Midbrain (tissue), 1 donor: ENCODE measurements at places on chromosomes 13 and 19.

DNA sequence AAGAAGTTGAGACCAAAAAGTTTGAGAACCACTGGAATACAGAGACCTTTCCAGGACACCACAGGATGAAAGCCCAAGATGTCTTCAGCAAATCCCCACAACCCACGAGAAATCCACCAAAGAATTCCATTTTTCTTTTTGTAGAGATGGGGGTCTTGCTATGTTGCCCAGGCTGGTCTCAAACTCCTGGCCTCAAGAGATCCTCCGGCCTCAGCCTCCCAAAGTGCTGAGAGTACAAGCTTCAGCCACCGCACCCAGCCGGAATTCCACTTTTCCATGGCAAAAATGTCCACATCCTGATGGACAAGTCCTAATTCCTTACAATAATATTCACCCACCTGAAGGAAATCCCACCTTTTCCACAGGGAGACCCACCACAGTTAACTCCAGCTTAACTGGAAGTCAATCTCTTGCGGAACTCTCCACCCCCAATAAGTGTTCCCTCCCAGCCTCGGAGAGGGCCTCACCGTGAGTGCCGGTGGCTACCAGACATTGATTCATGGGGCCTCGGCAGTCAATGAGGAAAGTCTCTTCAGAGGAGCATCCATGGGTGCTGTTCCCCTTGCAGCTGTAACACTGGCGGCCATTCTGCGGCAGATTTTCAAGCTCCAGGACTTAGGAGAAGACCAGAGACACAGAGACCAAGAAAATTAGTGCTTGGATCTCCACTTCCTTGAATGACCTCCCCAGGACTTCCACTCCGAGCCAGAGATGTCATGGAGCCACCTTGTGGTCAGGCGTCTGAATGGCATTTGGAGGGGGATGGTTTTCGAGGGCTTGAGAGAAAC, 12.3 kb upstream of the CADM4 start:
- DNase-seq, result peak; percentile 81

DNA sequence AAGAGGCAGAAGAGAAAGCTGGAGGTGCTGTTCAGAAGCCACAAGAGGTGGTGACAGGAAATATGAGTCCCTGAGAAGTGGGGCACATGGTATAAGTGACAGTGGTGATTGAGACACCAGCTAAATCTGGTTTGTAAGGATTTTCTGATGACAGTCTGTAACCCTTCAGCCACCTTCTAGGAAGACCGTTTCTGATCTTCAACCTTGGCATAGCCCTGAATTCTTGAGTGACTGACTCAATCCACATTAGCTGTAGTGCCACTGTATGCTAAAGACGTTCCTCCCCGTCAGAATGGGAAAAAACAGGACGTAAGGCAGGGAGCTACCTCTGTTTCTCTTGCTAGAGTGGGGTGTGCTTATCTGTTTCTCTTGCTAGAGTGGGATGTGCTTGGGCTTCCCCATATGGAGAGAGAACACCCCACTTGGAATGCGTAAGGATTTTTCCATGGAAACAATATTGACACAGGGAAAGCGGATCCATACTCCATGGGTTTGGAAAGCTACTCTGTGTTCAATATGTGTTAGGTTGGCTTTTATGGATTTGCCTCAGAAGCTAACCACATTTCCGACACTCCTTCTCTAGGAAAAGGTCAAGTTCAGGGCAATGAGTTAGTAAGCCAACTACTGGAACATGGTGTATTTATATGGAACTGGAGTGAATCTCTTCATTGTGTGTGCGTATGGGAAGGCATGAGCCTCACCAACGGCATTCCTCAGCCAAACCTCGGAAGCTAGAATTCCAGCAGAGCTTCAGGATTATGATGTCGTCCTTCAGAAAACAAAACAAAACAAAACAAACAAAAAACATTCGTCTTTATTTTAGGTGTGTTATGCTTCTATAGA, 948.8 kb upstream of the SLC10A2 start:
- no peak for DNase-seq

- no peak for DNase-seq
Observed at GRCh38 chr19:53992211-53992610, 774 bp downstream of the CACNG6 start.

DNA sequence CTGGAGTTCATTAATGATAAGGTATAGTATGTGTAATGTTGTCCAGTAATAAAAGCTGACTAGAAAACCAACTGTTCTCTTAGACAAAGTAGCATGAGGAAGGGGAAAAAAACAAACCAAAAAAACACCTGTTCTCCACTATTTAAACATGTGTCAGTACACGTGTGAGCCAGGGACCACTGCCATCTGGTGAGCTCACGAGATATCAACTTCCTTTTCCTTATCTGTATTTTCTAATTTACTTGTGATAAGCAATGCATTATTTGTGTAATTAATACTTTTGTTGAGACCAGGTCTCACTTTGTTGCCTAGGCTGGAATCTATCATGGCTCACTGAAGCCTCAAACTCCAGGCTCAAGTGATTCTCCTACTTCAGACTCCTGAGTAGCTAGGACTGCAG, 4.3 kb upstream of the SIX5 start:
- no peak for DNase-seq

GRCh38 chr19:12623361-12624031, 12.8 kb downstream of the ZNF791 start:
- no peak for DNase-seq

- DNase-seq, result no peak
Observed at GRCh38 chr13:60047918-60048317, 115.8 kb downstream of the DIAPH3 start.

- DNase-seq, result no peak
Observed at GRCh38 chr13:94950303-94950702, 238.0 kb upstream of the SOX21 start.

- DNase-seq, result peak; percentile 39
Observed at GRCh38 chr13:41054212-41054877, 7.0 kb upstream of the WBP4 start.

DNA sequence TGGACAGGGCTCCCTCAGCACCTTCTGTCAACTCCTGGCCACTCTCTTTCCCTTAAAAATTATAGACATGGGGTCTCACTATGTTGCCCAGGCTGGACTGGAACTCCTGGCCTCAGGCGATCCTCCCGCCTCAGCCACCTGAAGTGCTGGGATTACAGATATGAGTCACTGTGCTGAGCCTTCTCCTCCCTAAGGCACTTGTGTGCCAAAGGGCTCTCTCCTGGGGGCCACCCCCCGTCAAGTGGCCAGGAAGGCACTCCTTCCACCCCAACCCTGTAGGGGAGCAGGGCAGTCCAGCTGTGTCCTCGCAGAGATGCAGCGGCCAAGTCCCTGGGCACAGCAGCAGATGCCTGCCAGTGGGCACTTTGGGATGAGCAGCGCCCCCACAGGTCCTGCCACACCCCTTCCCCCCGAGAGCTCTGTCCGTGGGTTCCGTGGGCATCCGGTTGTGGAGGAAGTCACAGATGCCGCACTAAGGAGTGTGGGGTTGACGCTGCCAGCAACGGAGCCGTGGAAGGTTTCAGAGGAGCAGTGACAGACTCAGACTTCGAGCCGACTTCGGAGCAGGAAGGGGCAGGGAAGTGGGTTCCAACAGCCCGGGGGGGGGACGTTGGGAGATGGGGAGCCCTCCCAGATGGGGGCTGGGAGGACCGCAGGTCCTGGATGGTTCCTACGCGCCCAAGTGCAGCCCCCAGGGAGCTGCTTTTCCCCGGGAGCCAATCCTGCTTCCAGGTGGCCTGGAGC, 3.3 kb upstream of the UQCR11 start:
- no peak for DNase-seq

GRCh38 chr19:42204664-42205063, 12.8 kb downstream of the DEDD2 start:
- no peak for DNase-seq

- DNase-seq, result no peak
Observed at GRCh38 chr13:79392882-79393563, 13.0 kb downstream of the RBM26 start.

GRCh38 chr13:112967686-112968379, 1.2 kb upstream of the MCF2L start:
- DNase-seq, result no peak

- peak; percentile 9 for DNase-seq
Observed at GRCh38 chr13:76884186-76884906, 1.9 kb downstream of the KCTD12 start.

- DNase-seq, result no peak
Observed at GRCh38 chr13:22110368-22110767, 439.5 kb downstream of the FGF9 start.

DNA sequence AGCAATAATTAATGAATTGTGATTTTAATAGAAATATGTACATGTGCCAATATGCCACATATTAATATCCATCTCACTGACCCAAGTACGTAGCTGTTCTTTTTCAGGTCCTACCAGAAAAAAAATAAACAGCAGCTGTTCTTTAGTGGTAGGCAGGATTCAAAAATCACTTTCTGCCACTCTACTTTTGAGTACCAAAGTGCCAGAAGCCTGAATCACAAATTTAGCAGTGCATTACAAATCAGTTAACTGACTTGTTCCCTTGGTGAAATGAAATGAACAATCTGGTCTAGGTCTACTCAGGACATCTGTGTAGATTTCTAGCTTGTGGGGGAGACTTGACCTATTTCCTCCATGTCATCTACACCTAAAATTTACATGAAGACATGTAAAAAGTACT, 775.5 kb upstream of the GPC6 start:
- DNase-seq, result no peak

DNA sequence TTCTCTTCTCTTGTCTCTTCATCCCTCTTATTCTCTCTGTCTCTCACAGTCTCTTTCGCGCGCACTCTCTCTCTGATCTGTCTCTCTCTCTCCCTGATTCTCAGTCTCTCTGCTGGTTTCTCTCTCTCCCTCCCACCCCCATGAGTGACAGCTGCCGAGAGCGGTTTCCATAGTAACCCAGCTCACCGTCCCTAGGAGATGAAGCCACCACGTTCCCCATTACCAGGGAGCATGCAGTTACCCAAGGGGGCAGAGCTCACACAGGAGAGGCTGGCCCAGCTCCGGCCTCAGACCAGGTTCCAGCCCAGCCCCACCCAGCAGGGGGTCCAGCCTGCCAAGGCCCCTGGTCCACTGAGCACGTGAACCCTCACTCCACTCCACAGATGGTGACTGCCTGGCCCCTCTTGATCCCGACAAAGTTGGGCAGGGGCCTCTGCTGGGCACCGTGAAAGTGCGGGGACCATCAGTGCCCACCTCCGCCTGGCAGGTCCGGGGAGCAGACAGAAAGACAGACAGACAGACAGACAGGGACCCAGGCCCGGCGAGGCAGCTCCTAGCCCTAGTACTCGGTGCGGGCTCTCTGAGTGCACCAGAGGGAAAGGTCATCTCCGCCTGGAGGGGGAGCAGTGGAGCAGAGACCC, 50.6 kb downstream of the CELF5 start:
- no peak for DNase-seq

- no peak for DNase-seq
Observed at GRCh38 chr13:76687467-76687866, 198.7 kb downstream of the KCTD12 start.

GRCh38 chr13:74476365-74476764, 342.2 kb upstream of the KLF12 start:
- no peak for DNase-seq

DNA sequence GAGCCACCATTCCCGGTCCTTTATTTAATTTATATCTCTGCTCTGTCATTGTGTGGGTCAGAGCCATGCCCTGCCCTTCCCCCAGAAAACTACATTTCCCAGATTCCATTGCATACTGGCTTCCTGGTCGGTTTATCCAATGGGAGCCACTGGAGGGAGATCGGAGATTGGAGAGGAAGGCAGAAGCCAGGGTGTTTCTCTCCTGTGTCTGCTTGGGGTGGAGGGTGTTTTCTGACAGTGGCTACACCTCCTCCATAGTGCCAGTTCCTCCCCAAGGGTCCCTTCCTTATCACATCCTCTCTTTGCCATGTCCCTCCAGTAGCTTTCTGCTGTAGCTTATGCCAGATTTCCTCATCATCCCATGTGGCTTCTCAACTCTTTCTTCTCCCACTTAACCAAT, 19.0 kb downstream of the OLFM2 start:
- DNase-seq, result peak; percentile 38

DNA sequence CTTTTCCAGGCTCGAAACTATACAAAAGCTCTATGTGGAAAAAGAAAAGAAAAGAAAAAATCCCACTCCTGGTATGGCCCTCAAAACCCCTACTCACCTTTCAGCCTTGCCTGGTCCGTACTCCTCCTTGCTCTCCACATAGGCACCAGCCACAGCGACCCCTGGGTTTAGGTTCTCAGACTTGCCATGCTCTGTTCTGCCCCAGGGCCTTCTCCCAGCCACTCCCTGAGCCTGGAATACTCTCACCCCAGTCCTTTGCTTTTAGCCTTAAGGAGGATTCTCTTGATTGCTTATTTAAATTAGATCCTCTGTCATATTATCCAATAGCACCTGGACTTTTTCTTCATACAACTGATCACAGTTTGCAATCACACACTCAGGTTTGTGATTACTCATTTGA, 522.5 kb downstream of the DIAPH3 start:
- DNase-seq, result no peak

DNA sequence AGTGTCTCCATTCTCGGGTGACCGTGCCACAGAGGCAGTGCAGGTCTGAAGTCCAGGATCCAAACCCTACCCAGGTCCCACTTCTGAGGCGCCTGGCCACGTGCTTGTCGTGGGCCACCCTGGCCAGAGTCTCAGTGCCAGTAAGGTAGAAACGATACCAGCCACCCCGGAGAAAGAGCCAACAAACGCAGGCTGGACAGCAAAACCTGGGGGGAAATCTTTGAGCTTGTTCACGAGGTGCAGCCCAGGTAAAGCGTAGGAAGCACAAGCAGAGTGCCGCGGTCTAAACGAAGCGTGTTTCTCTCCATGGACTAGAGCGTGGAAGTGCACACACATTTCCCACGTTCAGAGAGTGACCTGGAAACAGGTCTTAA, 95.6 kb downstream of the ATP11A start:
- DNase-seq, result no peak

- no peak for DNase-seq
Observed at GRCh38 chr13:69496981-69497380, 610.6 kb upstream of the ATXN8OS start.

DNA sequence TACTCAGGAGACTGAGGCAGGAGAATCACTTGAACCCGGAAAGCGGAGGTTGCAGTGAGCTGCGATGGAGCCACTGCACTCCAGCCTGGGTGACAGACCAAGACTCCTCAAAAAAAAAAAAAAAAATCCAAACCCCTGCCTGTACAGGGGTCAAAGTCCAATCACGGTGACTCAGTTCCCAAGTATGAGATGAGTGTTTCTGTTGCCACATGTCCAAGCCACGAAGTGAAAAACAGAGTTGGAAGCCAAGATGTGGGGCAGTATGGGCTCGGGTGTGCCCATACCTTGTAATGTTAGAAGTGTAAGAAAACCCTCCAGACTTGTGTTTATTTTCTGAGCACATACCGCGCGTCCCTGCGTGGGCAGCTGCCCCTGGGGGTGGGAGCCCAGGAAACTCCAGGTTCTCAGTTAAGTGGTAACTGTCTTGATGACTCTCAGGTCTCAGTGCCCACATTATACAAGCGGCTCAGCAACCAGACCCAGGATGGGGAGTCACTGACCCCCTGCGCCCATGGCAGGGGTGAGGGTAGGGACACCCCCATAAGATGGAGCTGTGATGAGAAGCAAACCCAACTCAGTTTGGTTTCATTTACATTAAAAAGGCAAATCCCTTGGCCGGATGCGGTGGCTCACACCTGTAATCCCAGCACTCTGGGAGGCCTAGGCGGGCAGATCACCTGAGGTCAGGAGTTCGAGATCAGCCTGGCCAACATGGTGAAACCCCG, 1.2 kb upstream of the GPX4 start:
- DNase-seq, result no peak
